A549 treated with GW870086 at 1 μM for 4 hours (cell line): ENCODE measurements at places on chromosomes 7 and 10. TPM values are rescaled to one million over a fixed set of nuclear protein-coding genes. Genes with fewer than 3 reads are reported as not detected.

The BTBD16 gene
- total RNA-seq, result 0.48 to 1.7 TPM (median 0.81 TPM) in 5 replicates

The INHBA gene
- total RNA-seq, result 0.11 to 0.73 TPM (median 0.52 TPM) in 5 replicates

The THAP5 gene
- 10.1 to 16.5 TPM (median 14.8 TPM) in 5 replicates for total RNA-seq

The SORBS1 gene
- 0.42 to 0.93 TPM (median 0.50 TPM) in 5 replicates for total RNA-seq

The CPXM2 gene
- not detected in 5 replicates for total RNA-seq

The CALML5 gene
- total RNA-seq, result not detected in 5 replicates

The GNAT3 gene
- total RNA-seq, result not detected in 5 replicates

The FRMD4A gene
- total RNA-seq, result 3.3 to 5.5 TPM (median 3.8 TPM) in 5 replicates

The ZNF727 gene
- not detected in 5 replicates for total RNA-seq

The NPSR1 gene
- total RNA-seq, result not detected in 5 replicates

The RET gene
- 0.49 to 1.1 TPM (median 0.83 TPM) in 5 replicates for total RNA-seq

The TEX47 gene
- not detected in 5 replicates for total RNA-seq

The MMD2 gene
- total RNA-seq, result not detected in 5 replicates

The ADRB1 gene
- 0.62 to 1.6 TPM (median 1.1 TPM) in 5 replicates for total RNA-seq

The CYP3A7 gene
- total RNA-seq, result not detected in 5 replicates

The IGF2BP3 gene
- total RNA-seq, result 22.2 to 31.3 TPM (median 28.9 TPM) in 5 replicates

The HHEX gene
- total RNA-seq, result 12.0 to 13.9 TPM (median 12.4 TPM) in 5 replicates

The LRRD1 gene
- total RNA-seq, result not detected in 5 replicates

The FFAR4 gene
- total RNA-seq, result 0.11 to 0.30 TPM (median 0.16 TPM) in 5 replicates

The SFTPA2 gene
- total RNA-seq, result not detected in 5 replicates

The FBXO24 gene
- 0.15 to 0.51 TPM (median 0.34 TPM) in 5 replicates for total RNA-seq

The RAB18 gene
- total RNA-seq, result 68.1 to 87.7 TPM (median 85.5 TPM) in 5 replicates

The CHAT gene
- total RNA-seq, result not detected in 5 replicates

The PRKG1 gene
- total RNA-seq, result 0.02 TPM in 2 of 5 replicates, not detected in the others

The EN2 gene
- total RNA-seq, result 0.41 to 0.99 TPM (median 0.94 TPM) in 5 replicates

The IFRD1 gene
- total RNA-seq, result 25.6 to 33.5 TPM (median 31.7 TPM) in 5 replicates

The SRRM3 gene
- 8.2 to 12.5 TPM (median 11.2 TPM) in 5 replicates for total RNA-seq

The TFR2 gene
- total RNA-seq, result 1.9 to 3.3 TPM (median 2.7 TPM) in 5 replicates

The PAPOLB gene
- total RNA-seq, result not detected in 5 replicates

The ELMO1 gene
- total RNA-seq, result 1.9 to 3.4 TPM (median 2.1 TPM) in 5 replicates

The C10orf105 gene
- total RNA-seq, result not detected in 5 replicates

The LRRC17 gene
- 0.06 to 0.14 TPM in 2 of 5 replicates, not detected in the others for total RNA-seq

The LIPM gene
- not detected in 5 replicates for total RNA-seq

The FZD8 gene
- 4.2 to 5.5 TPM (median 5.1 TPM) in 5 replicates for total RNA-seq

The AKR1C4 gene
- 0.10 to 0.32 TPM (median 0.24 TPM) in 5 replicates for total RNA-seq

The CYP3A4 gene
- 0.06 to 0.09 TPM in 2 of 5 replicates, not detected in the others for total RNA-seq

The CACNB2 gene
- total RNA-seq, result not detected in 5 replicates

The ZNF273 gene
- 1.6 to 2.8 TPM (median 2.5 TPM) in 5 replicates for total RNA-seq

The AGBL3 gene
- total RNA-seq, result 0.55 to 1.5 TPM (median 0.60 TPM) in 5 replicates

The OR2A12 gene
- not detected in 5 replicates for total RNA-seq
